ENCODE measurements at places on chromosomes 12 and 14.

DNA sequence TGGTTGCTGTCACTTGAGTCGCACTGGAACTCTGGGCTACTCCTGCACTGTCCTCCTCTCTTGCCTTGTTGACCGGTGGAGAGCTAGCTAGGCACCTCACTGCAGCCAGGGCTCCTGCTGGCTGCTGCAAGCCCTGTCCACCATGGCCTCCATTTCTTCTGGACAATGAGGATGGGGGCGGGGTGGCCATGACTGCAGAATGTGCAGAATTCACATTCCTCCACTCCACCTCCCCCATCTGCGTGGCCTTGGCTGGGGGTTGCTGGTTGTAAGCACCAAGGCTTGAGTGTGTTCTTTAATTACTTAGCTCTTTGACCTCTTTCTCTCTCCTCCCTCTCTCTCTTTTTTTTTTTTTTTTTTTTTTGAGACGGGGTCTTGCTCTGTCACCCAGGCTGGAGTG is 248.5 kb downstream of the PCNX1 start:
- DNase-seq = no peak

GRCh38 chr12:64685050-64685449 is 74.2 kb downstream of the GNS start:
- no peak for DNase-seq

DNA sequence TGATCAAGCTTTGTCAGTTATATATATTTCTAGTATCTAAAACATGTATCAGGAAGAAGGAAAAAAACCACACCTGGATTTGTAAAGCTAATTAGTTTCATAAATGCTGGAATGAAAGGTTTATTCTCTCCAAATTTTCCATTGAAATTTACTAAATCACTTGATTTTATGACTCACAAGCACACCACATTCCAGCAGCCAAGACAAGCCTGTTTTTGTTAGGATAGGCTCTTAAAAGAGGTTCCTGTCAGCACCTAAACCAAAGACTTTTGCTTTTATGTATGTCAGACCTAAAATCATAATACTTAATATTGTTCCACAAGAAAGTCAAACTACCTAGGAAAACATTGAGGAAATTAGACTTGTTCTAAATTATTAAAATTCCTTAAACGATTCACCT is 85.3 kb upstream of the PAWR start:
- no peak for DNase-seq

GRCh38 chr14:60963761-60964160 is 17.1 kb downstream of the TRMT5 start:
- DNase-seq = no peak

GRCh38 chr12:127077262-127078045 is 1189.5 kb upstream of the TMEM132C start:
- no peak for DNase-seq

GRCh38 chr14:23385642-23386265 is 8.9 kb downstream of the CMTM5 start:
- no peak for DNase-seq

GRCh38 chr14:22653012-22653621 is 9.0 kb upstream of the OR6J1 start:
- peak; percentile 21 for DNase-seq

- DNase-seq = no peak
Observed at GRCh38 chr14:94031883-94032279, 5.7 kb downstream of the OTUB2 start.

- DNase-seq = no peak
Observed at GRCh38 chr14:77032491-77032843, 4.0 kb upstream of the IRF2BPL start.

DNA sequence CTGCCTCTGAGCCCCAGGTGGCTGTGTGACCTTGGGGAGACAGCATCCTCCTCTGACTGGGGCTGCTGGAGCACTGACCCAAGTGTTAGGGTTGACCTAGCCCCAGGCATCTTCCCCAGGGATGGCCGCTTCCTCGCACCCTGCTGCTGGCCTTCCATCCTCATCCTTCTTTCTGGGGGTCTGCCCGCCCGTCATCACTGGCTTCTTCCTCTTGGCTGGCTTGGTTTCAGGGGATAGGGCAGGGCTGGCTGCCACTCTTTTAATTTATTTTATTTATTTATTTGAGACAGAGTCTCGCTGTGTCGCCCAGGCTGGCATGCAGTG is 3.5 kb downstream of the TEDC1 start:
- no peak for DNase-seq

DNA sequence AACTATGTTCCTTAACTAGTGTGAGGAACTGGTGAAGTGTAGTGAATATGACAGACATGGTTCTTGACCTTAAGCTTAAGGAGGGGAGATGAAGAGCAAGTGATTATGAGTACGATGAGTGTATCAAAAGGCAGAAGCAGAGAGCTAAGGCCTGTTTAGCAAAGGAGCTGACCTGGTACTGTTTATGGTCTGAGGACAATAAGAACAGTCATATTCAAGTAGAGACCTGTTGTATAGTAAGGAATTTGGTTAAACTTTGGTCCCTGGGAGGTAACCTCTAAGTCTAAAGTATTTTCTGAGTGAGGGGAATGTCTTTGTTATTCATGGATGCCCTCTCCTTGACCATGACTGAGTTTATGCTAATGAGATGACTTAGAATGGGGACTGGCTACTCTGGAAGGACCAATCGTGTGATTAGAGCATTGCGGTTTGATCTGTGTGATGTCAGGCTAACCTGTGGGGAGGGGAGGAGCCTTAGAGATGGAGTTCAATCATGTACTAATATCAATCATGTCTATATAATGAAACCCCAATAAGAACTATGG is 389.3 kb downstream of the BMP4 start:
- DNase-seq = no peak

DNA sequence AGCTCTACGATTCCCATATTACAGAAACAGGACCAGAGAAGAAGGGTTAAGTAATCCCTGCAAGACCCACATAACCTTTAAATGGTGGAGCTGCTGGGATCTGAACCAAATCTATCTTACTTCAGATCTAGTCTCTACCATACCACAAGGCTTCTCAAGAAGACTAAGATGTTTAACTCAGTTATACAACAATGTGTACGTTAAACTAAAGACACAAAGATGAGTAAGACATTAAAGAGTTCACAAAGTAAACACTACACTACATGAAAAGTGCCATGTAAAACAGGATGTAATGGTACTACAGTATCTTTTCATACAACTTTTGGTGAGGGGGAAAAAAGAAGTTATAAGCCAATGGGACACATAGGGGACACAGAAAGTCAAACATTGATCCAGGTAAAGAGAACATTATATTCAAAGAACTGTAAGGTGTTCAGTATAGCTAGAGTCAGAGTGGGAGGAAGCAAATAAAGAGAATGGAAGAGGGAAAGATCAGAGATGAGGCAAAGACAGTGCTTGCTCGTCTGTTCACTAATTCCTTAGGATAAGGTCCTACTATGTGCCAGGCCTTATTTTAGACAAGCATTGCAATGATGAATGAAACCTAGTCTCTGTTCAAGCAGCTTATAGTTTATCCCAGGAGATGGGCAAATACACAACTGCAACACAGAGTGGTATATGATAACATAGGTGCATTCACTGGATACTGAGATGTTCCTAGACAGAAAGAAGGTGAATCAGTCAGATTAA is 7.7 kb downstream of the TMED10 start:
- DNase-seq = no peak

DNA sequence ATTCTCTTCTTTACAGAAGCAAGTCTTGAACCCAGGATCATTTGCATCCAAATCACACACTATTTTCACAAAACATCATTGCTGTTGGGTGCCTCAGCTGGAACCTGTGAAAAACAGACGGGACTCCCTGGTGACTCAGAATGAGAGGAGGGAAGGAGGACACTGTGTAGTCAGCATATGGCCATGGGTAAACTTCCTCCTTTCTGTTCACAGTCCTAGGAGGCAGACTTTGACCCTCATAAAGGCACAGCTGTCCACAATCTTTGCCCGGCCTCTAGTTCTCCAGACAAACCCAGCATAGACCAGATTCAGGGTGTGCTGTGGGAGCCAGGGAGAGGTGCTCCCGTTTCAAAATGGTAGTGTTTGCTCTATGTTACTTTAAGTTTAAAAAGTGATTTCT is 62.0 kb downstream of the DYRK2 start:
- DNase-seq = no peak

- no peak for DNase-seq
Observed at GRCh38 chr14:50085570-50086320, 30.6 kb downstream of the VCPKMT start.

DNA sequence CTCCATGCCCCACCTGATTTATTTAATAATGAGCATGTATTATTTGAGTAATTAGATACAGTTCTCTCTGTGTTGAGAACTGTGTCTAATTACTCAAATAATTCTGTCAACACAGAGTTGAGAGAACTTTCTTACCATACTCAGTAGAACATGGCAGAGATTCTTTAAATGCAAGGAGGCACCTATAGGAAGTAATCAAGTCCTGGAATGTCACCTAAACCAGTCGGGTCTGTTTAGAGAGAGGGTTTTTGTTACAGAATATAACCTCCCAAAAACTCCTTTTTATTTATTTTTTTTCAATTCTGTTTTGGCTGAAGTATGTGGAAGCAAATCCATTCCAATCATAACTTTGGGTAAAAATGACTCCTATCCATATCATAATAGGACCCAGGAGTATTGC is 37.5 kb upstream of the CIT start:
- DNase-seq = no peak

- DNase-seq = no peak
Observed at GRCh38 chr12:54592316-54592715, 3.9 kb upstream of the PPP1R1A start.

GRCh38 chr14:59333668-59334067 is 131.5 kb downstream of the GPR135 start:
- DNase-seq = no peak

DNA sequence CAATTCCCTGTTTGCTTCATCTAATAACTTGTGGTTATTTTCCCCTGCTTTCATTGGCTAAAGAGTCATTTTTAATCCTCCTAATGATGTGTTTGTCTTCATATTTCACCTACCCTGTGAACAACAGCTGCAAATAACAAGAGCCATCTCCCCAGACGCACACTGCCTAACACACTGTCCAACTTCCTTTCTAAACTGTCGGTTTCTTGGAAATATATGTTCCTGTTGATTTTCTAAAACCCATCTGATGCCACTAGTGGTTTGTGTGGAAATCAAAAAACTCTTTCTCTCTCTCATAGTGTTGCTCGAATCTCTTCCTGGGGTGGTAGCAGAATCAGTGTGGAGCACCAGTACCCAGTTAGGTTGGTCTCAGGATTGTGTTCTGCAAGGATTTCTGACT is 226.9 kb downstream of the EPS8 start:
- DNase-seq = no peak

- DNase-seq = no peak
Observed at GRCh38 chr14:88229428-88229827, 93.6 kb downstream of the KCNK10 start.

GRCh38 chr14:85363358-85363757 is 166.6 kb upstream of the FLRT2 start:
- DNase-seq = no peak

- no peak for DNase-seq
Observed at GRCh38 chr14:21668377-21668776, 5.2 kb downstream of the OR4E1 start.

DNA sequence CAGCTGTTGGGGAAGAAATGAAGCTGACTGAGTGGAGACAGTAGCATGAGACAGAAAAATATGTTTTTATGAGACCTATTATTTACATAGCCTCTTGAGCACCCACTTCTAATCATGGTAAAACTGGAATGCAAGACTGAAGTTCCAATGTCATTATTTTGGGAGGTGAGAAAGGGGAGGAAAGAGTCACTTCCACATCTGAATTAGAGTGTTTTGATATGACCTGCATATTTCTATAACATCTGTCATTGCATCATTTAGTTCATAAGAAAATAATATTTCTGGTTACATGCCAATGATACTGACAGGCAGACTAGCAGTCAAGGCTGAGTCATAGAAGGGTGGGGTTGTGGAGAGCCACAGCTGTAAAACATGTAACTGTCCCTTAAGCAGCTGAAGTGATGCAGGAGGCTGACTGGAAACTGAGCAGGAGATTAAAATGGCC is 26.7 kb downstream of the NTN4 start:
- no peak for DNase-seq

DNA sequence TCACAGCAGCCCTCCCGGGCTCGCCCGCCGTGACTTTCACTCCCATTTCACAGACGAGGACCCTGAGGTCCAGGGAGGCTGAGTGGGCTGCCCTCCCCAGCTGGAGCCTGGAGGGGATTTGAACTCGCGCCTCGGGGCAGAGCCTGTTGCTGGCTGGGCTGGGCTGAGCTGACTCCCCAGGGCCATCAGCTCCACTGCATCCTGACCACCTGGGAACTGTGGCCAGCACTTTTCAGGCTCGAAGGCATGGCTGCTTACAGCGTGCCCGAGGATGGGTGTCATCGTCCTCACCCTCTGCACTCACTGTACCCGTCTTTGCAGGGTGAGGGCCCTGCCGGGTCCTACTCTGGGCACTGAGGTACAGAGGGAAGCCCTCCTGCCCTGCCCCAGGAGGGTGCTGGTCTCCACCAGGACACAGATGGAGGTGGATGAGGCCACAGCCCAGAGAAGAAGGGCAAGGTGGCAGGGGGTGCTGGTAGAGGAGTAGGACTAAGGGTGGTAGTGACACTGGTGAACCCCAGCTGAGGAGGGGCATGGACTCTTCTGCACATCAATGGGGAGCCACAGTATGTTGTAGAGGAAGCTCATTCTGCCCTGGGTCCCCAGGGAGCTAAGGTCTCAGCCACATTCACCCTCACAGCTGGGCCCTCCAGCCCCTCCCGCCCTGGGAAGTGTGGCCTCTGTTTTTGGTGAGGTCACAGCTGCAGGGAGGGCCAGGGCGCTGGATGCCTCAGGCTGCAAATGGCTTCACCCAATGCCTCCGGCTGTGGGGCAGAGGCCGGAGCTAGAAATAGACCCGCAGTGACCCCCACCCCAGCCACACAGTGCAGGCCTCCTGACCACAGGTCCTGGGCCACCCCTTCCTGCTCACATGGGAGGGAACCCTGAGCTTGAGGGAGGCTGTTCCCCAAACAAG is 365.1 kb upstream of the SFSWAP start:
- no peak for DNase-seq

DNA sequence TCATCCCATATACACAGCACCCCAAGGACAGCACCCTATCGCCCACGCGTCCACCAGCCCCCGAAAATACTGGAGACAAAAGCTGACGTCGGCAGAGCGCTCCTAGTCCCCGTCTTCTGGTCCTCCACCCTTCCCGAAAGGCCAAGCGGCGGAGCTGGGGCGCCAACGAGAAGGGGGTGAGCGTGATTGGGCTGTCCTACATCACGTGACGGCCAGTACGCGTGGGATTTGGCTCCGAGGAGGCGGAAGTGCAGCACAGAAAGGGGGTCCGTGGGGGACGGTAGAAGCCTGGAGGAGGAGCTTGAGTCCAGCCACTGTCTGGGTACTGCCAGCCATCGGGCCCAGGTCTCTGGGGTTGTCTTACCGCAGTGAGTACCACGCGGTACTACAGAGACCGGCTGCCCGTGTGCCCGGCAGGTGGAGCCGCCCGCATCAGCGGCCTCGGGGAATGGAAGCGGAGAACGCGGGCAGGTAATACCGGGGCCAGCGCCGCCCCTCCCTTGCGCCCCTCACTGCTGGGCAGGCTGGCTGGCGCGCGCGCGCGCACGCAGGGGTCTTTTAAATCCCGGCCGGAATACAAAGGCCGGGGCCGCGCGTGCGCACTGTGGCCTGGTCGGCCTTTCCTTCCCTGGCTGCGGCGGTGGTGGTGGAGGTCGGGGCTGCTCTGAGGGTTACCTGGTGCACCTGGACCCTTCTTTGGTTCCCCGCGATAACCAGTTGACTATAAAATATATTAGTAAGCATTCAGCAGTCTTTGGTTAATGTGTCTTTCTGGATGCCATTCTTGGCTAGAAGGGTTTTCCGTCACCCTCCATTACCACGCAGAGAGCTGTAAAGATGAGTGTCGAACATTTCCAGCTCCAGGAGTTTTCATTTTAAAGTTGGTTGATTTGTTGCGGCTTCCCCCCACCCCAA is at the start of gene TDG:
Gene TDG (plus strand): TSS at position 283 of the 915 bp plus-strand sequence. CDS start 166 bp downstream, at position 449.
- peak; percentile 91 for DNase-seq

GRCh38 chr12:9049520-9050133 is 60.3 kb downstream of the KLRG1 start:
- DNase-seq = no peak

All from stimulated activated CD8-positive, alpha-beta memory T cell treated with anti-CD3 and anti-CD28 coated beads, Interleukin-2, amount 100 ng/mL, for 1 hour (primary cell).